ENCODE measurements at places on chromosomes 12 and 14.

- no peak for DNase-seq
Measured at GRCh38 chr12:110844551-110845338, 2.0 kb upstream of the CCDC63 start.

DNA sequence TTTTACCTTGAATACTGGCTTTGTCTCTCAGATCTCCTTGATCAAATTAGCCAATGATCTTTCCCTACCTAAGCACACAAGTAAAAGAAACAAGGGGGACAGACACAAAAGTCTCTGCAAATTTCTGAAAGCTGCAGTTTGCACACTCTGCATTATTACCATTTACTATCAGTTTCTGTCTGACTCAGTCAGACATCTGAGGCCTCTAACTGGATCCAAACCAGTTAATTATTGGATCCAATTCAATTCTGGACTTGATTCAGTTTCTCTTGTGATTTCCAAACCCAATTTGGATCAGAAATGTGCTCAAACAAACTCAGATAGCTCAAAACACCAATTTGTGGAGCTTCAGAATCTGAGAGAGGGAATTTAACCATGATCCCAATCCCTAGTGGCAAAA lies 16.6 kb downstream of the SSTR1 start:
- DNase-seq, result no peak

- no peak for DNase-seq
Measured at GRCh38 chr14:85317491-85318021, 212.4 kb upstream of the FLRT2 start.

DNA sequence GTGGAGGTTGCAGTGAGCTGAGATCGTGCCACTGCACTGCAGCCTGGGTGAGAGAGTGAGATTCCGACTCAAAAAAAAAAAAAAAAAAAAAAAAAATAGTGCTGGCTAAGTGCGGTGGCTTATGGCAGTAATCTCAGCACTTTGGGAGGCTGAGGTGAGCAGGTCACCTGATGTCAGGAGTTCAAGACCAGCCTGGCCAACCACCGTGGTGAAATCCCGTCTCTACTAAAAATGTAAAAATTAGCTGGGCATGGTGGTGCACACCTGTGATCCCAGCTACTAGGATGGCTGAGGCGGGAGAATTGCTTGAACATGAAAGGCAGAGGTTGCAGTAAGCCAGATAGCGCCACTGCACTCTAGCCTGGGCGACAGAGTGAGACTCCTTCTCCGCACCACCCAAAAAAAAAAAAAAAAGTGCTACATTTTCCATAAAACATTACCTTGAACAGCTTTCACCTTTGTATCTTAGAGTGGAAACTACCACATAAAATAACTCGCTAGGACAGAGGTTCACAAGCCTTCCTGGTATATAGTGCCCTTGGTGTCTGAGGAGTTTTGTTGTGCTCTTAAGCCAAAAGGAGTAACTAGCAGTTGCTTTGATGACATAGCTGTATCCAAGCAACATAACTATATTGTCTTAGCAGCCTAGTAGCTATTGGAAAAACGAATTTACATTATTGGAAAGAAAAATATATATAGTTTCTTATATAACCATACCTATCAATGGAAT lies 11.1 kb downstream of the PTGES3 start:
- no peak for DNase-seq

GRCh38 chr14:71523630-71524319 lies 408.5 kb upstream of the RGS6 start:
- no peak for DNase-seq

- no peak for DNase-seq
Measured at GRCh38 chr12:92156139-92156538, 10.5 kb upstream of the BTG1 start.

GRCh38 chr12:91413581-91414546 lies 231.2 kb upstream of the DCN start:
- DNase-seq, result no peak

GRCh38 chr14:68379510-68380328 lies 413.1 kb downstream of the ZFP36L1 start:
- peak; percentile 34 for DNase-seq

DNA sequence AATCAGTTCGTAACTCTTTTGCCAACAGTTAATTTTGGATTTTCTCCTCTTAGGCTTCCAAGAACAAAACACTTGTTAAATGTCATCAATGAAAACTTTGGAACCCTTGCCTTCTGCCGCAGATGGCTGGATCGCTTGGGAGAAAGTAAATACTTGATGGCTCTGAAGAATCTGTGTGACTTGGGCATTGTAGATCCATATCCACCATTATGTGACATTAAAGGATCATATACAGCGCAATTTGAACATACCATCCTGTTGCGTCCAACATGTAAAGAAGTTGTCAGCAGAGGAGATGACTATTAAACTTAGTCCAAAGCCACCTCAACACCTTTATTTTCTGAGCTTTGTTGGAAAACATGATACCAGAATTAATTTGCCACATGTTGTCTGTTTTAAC lies 37.7 kb downstream of the USP44 start:
- DNase-seq, result no peak

DNA sequence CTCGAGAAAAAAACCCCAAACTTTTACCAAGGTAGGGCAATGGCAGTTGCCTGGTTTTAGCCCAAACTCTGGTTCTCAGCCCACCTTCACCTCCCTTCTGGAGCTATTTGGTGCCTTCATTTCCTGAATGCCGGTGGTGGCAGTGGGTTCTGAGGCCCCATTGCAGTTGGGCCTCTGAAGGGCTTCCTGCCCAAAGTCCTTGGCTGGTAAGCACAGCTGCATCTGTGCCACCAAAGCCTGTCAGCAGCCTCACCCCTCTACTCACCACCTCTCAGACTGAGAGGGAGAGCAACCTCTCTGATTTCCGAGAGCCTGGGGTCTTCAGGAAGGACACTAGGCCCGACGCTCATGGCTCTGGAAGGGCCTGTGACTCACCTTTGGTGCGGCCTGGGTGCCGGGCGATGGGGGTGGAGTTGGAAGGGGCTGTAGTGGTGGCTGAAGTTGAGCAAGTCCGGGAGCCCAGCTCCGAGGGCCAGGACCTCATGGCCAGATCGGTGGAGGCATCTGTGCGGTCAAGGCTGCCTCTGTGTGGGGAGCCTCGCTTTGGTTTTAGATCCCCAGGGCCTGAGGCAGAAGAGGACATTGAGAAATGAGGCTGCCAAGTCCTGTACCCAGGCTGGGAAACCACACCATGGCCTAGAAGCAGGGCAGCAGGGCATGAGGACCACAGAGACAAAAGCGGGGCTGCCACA lies 38.6 kb upstream of the GPR68 start:
- DNase-seq, result no peak

DNA sequence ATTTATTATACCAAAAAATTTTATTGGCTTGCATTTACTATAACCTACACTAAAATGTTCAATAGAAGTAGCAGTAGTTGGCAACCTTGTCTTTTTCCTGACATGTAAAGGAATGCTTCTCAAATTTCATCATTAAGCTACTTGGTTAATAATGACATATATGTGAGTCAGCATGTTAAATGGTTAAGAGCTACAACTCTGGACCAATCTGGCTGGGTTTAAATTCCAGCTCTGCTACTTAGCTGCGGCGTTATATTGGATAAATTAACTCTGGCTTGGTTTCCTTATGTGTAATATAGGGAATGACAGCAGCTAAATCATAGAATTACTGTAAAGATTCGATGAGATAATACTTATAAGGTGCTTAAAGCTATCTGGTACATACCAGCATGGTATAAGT lies 53.7 kb upstream of the OTOGL start:
- DNase-seq, result no peak

Measured in activated CD4-positive, alpha-beta T cell treated with anti-CD3 and anti-CD28 coated beads, Interleukin-2, amount 10 ng/mL, durations not matched to agents 7 days and 5 days (primary cell).